Mucosa of descending colon (tissue), 3 donors: ENCODE measurements at places on chromosomes 7 and 10. TPM values are rescaled to one million over a fixed set of nuclear protein-coding genes. Genes with fewer than 3 reads are reported as not detected.

The ASZ1 gene
- total RNA-seq, result not detected

The EPHA1 gene
- total RNA-seq, result 9.1 TPM

The PDE6C gene
- not detected for total RNA-seq

The KCP gene
- total RNA-seq, result 0.47 TPM

The TMEM225B gene
- total RNA-seq, result 0.58 TPM

The NEURL1 gene
- total RNA-seq, result 15.9 TPM

The SH2B2 gene
- total RNA-seq, result 2.3 TPM

The PTN gene
- 3.3 TPM for total RNA-seq

The ZNF862 gene
- 25.4 TPM for total RNA-seq

The OR9A2 gene
- total RNA-seq, result not detected

The SH2D4B gene
- not detected for total RNA-seq

The PKD2L1 gene
- 0.22 TPM for total RNA-seq

The VSTM2A gene
- 2.6 TPM for total RNA-seq

The ASAH2B gene
- 5.5 TPM for total RNA-seq

The AOAH gene
- 15.7 TPM for total RNA-seq

The RBP3 gene
- not detected for total RNA-seq

The COPG2 gene
- 13.8 TPM for total RNA-seq

The PSD gene
- total RNA-seq, result 11.4 TPM

The SYCE1 gene
- total RNA-seq, result 0.20 TPM

The GIMAP7 gene
- 11.5 TPM for total RNA-seq

The SDHAF3 gene
- total RNA-seq, result 17.1 TPM

The FHIP2A gene
- 15.0 TPM for total RNA-seq

The KCNIP2 gene
- total RNA-seq, result 5.9 TPM
